ENCODE measurements at places on chromosomes 4 and X.

DNA sequence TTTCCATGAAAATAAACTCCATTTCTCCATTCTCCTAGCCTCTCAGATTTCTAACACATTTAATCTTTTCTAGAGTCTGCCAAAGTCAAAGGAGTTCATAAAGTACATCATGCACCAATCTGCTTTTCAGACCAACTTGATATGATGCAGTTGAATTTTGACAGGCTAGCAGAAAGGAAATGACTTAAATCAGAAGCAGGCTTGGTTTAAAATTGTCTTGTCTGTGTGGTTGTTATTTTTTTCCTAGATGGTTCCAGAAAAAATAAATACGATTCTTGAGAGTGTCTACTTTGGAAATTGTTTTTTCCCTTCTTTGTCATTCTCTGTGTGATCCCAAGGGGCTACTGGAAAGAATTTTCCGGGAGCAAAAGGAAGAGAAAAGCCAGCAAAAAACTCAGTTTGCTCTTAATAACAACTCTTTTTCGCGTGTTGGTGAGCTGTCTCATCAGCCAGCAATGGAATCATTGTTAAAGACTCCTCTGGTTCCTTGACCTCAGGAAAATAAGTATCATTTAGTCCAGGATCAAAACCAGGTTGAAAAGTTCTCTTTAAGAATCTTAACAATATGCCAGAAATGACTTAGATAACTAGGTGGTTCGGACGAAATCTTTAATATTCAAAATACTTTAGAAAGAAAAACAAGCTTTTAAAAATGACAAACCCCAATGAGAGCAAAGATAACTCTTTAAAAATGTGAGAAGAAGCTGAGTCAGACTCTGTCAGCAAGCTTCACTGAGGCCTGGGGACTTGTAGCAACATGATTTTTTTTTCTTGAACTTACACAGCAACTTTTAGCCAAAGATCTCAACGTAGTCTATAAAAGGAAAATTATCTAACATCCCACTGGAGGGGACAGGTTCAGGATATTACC lies 49.7 kb upstream of the GAB1 start:
- DNase-seq = no peak

DNA sequence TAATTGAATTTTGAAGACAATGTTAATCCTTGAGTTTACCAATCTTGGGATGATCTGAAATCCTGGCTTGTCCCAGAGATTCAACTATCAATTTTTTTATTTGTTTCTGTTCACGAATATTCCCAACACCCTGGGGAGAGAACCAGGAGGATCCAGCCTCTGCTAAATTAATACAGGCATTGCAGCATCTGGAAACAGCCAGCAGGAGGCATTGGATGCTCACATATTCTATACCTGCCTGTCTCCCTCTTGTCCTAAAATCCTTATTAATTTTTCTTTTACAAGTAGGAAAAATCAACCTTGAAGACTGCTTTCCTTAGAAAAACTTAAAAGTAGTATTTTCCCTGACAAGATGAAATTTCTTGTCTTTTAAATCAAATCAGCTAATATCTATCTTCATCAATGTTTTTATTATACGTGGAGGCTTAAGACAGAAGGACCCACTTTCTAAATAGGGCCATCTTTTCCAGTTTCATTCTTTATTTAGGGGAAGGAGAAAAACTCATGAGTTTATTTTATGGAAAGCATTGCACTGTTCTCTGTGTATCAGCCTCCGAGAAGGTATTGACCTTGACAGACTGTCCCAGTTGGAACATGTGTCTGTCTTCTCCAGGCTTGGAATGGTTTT lies 102.4 kb downstream of the CLNK start:
- DNase-seq = no peak

DNA sequence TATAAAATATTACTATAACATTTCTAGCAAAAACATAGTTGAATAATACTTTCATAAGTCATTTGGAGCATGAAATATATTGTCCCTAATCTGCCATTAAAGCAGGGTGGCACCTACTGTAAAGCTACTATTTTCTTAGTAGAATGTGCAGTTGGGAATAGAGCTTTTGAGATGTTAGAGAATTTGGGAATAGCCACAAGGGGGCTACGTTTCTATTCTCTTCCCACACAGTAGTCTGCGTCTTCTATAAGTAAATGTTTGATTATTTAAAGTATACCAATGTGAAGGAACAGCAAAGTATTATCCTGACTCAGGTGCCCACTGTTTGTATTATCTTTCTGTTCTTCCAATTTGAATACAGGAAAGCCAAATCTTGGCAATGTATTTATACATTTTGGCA lies 323.2 kb upstream of the GIMD1 start:
- no peak for DNase-seq

GRCh38 chrX:9503261-9503660 lies 38.4 kb downstream of the TBL1X start:
- no peak for DNase-seq

GRCh38 chrX:70437921-70438665 lies 6.5 kb upstream of the DLG3 start:
- DNase-seq = no peak

DNA sequence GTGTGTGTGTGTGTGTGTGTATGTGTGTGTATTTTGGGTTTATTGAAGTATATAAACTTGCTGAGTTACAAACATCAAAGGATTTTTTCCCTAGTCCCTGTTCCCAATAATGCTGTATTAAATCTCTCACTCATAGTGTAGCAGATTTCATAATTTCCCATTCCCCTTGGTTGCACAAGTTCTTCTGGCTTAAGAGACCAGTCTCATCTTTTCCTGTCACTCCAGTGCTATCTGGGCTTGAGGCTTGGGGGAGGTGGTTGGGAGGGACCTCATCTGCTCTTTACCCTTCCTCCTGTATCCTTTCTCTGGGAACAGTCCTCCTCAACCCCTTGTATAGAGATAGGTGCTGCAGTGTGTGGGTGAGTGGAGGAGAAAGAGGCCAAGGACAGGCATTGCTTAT lies 285.4 kb upstream of the BOD1L1 start:
- no peak for DNase-seq

GRCh38 chr4:182842104-182842600 lies 75.0 kb downstream of the DCTD start:
- DNase-seq = no peak

DNA sequence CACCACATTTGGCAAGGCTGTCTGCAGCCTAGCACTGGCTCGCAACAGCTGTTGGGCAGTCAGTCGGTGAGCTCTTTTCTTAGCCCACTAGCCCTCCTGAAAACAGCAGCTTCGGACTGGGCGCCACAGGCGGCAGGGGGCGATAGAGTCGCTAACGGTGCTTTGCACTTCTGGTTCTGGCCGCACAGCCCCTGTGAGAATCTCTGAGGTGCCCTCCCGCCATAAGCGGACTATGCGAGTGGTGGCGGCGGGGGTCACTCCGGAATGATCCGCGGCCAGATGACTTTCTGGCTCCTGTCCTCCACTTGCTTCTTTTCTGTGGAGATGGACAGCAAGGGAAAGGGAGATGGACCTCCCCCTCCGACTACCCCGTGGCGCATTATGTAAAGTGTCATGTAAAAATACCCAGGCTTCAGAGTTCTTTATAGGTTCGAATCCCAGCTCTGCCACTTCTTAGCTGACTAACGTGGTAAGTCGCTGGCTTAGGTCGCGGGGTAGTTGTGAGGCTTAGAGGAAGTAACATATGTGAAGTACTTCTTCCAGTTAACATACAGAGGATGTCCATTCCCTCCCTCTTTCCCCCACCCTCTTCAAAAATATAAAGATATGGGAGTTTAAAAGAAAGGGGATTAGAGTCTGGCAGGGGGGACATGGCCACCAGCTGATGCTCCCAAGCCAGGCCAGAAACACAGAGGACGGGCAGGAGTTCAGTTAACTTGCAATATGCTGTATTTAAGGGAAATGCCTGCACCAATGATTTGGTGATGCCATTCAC lies 11.0 kb downstream of the ARHGAP36 start:
- DNase-seq = no peak

- DNase-seq = no peak
Measured at GRCh38 chr4:88441696-88442095, 15.2 kb upstream of the HERC5 start.

GRCh38 chrX:103726477-103726876 lies 15.8 kb downstream of the TMEM31 start:
- no peak for DNase-seq

DNA sequence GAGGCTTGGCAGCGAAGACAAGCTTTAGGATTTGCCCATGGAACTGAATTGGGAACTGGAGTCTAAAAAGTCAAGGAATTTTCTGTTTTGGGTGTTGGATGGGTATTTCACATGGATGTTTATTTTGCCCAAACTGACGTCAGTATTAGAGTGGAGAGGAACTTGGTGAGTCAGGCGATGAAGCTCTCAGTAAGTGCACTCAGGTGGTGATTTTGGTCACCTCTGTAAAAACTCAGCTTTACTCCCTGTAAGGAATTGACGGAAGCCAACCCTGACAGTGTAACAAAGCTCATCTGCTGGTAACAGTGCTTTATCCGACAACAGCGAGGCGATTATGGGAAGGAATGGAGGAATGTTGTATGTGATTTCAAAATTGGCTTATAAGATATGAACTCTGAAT lies 77.0 kb upstream of the PGRMC2 start:
- no peak for DNase-seq

GRCh38 chr4:16001484-16001858 lies 38.5 kb upstream of the FGFBP2 start:
- peak; percentile 34 for DNase-seq

DNA sequence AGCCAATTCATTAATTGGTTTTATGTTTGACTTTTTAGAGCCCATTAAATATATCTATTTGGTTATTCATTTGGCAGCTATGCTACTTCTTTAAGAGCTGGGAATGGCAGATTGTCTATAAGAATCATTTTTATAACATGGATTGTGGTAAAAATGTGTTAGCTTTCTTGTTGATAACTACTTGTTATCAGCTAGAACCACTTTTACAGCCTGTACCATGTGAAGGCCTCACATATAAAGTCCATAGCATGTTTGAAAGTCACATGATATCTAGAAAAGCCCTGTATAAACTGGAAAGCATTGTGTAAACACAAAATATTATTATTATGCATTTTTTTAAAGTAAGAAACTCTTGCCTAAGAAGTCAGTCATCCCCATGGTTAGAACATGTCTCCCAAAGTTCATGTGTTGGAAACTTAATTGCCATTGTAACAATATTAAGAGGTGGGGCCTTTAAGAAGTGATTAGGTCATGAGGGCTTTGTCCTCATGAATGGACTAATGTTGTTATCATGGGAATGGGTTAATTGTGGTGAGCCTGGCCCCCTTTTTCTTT lies 110.9 kb upstream of the BMP2K start:
- DNase-seq = no peak

DNA sequence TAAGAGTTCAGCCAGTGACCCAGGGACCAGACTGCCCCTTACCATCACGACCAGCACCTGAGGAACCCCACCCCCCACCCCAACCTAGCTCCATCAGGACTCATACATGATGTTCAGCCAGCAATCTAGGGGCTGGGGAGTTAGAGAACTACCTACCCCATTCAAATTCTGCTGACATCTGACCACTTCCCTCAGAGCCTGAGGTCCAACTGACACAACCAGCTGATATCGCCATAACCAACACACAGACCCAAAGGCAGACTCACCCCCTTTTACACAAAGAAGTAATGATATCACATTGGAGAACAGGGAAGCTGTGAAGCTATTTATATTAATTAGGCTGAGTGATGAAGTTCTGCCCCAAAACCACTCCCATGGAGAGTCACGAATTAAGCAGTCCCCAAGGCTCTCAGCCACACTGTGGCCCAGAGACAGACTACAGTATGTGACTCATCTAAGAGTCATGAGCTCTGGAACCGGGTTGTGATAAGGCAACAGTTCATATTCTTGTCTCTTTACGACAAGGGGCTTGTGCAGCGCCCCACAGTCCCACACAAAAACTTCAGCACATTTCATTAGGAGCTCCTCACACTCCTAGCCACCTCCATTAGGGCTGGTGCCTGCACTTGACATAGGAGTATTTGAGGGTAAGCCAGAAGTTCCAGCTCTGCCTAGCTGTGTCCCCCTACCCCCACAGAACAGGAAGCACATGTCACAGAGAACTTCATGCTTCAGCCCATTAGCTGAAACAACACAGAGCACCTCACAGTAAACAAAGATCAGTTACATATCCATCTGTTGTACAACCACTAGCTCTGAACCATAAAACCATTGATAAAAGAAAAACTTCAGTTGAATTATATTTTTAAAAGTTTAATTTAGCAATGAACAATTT lies 184.7 kb upstream of the ZCCHC13 start:
- DNase-seq = no peak

DNA sequence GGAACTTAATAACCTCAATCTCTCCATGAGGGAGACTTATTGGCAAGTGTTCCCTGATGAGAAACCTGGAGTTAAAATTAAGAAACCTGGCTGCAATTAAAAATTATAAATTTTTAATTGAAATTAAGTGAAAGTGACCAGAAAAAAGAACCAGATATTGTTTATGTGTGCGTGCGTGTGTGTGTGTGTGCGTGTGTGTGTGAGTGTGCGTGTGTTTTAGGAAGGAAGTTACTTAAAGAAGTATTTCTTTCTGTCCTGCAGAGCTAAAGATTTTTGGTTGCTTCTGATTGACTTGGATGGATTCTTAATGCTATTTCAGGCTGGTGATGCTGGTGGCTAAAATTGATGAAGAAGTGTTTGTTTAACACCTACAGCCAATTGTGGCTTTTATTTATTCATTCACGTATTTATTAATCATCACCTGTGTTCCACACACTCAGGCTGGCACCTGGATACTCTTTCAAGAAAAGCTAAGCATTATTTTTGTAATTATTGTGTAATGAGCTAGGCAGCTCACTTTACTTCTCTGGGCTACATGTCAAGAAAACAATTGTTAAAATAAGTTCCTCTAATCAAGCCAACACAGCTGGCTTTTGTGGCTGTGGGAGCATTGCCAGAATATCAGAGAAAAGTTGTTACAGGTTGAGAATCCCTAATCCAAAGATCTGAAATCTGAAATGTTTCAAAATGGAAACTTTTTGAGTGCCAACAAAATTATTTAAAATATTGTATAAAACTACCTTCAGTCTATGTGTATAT lies 68.5 kb downstream of the CEP44 start:
- DNase-seq = no peak

DNA sequence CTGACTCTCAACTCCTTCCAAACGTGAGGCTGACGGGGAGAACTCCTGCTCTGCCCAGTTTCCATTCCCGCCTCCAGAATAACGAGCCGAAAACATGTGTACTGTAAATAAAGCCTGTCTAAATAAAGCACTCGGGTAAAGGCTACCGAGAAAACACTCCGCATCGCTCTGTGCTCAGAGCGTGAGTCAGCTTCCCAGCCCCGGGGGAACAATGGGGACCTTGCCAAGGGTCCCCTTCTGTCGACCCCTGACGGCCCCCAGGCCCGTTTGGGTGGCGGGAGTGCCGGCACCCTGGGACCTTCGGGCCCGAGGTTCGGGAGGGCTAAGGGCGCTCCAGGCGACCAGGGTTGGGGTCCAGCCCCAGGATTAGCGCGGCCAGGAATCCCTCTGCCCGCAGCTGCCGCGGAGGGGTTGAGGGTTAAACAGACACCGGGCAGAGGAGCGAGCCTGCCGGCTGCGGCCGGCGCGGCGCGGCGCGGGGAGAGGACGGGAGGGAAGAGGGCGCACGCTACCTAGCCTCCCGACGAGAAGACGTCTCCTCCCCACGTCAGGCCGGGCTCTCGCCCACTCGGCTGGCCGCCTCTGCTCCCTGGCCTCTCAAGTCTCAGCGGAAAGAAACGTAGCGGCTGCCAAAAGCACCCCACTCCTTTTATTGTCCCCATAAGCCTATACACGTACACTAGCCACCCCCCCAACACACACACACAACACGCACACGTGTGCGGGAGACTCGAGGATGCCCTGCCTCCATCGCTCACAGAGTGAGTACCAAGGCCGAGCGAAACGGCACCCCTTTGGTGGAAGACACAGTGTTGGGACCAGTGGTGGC lies 85.5 kb downstream of the BCOR start:
- no peak for DNase-seq
